ENCODE measurements at places on chromosomes 1 and 21.

DNA sequence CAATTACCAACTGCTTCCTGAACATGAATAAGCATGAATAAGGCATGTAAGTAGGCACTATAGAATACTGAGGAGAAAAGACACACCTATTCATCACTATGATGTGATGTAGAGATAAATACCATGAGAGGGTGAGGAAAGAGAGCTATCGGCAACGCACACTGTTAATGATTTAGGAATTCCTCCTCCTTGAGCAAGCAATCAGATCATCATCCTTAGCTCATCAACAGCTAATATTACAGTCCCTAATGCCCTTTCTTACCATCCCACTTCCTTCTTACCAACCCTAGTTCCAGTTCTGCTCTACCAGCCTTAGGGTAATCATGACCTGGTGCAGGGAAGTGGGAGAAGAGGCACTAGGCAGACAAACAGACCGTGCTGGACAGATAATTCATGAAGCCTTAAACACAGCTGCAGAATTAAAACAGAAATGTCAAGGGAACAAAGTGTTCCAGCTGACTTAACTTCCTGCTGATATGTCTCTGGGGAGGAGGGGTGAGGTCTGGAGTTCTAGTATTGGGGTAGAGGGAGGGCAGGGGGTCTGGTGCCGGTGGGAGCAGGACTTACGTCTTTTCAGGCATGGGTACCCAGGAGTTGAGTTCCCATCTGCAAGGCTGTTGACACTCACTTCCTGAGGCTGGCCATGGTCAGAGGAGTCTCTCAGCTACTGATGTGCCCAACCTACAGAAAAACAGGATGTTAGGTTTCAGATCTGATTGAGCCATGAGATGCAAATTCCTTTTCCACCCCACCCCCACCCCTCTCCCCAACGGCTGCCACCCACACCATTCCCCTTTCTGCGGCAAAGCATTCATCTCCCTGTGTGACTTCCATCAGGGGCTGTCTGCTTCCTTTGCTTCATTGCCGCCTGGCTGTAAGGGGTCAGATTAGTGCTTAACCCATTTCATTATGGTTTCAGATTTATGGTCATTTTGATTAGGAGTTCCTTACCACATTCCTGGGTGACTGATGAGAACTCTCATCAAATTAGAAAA is 12.6 kb upstream of the RCSD1 start:
- no peaks in the 10 kb centered on the region for H3K27me3 ChIP-seq
- peaks cover 5% of the 10 kb centered on the region for H3K4me1 ChIP-seq
- H3K36me3 ChIP-seq: no peaks in the 10 kb centered on the region
- no peak for DNase-seq

DNA sequence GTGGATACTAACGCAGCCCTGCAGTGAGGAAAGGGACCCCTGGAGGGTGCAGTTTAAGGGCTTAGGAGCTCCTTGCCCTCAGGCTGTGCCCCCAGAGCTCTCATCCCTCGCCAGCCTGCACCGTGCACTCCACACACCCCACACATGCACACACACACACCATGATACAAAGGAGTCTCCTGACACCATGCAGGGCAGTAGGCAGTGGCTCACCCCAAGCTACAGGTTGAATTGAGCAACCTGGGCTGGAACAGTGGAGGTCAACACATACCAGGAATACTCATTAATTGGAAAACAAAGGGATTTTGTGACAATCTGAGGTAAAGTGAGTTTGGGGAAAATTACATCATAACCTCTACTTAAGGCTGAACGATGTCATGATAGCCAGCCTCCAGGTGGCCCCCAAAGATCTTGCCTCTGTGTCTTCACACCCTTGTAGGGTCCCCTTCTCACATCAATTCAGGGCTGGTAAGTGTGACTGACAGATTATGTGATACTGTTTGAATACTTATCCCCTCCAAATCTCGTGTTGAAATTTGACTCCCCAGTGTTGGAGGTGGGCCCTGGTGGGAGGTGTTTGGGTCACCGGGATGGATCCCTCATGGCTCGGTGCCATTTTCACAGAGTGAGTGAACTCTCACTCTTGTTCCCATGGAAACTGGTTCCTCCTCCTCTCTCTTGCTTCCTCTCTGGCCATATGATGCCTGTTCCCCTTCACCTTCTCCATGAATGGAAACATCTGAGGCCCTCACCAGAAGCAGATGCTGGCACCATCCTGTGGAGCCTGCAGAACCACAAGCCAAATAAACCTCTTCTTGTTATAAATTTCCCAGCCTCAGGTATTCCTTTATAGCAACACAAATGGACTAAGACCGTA is 111.0 kb upstream of the RAB4A start:
- DNase-seq: no peak
- no peak overlapping the region for H3K27ac ChIP-seq
- no peaks in the 10 kb centered on the region for H3K36me3 ChIP-seq
- peaks cover 2% of the 10 kb centered on the region for H3K4me1 ChIP-seq
- no peaks in the 10 kb centered on the region for H3K27me3 ChIP-seq

GRCh38 chr1:161768986-161769672 is 3.0 kb downstream of the ATF6 start:
- no peaks in the 10 kb centered on the region for H3K4me1 ChIP-seq
- no peak overlapping the region for H3K27ac ChIP-seq

DNA sequence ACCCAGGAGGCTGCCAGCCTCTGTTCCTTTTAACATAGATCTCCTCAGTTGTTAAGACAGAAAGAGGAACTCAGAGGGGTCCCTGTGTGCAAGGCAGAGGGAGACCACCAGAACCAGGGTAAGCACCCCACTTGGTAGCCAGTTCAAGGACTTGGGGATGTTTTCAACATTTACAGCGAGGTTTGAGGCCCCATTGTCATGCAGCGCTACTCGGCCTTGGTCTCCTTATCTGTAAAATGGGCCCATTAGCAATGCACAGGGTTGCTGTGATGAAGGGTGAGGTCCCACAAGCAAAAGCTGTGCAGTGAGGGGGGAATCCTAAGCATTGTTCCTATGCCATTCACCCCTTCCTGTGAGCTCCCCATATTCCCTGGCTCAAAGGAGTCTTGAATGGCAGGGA is 4.2 kb downstream of the SIM2 start:
- DNase-seq: no peak
- no peak overlapping the region for H3K27ac ChIP-seq
- peaks cover 98% of the 10 kb centered on the region for H3K27me3 ChIP-seq
- H3K4me3 ChIP-seq: no peak overlapping the region
- H3K36me3 ChIP-seq: no peaks in the 10 kb centered on the region
- H3K4me1 ChIP-seq: peaks cover 6% of the 10 kb centered on the region

DNA sequence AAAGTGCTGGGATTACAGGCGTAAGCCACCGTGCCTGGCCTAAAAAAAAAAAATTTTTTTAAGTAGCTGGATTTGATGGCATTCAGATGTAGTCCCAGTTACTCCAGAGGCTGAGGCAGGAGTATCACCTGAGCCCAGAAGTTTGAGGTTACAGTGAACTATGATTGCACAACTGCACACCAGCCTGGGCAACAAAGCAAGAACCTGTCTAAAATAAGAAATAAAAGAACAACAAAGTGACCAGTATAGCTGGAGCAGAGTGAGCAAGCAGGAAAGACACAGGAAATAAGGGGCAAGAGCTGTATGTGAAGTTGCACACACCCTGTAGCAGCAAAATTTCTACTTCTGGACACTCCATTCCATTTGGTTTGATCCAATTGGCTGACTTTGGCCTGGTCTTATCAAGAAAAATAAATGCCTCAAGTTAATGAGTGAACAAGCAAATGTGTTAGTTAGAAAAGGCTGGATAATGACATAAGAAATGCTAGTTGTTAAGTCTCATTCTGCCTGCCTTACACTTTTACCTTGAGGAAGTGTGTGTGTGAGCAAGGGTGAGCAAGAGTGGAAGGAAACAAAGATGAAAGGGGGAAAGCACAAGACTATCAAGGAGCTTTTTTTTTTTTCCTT is 7.9 kb downstream of the ATP5IF1 start:
- H3K4me1 ChIP-seq: peaks cover under 1% of the 10 kb centered on the region
- no peak overlapping the region for H3K4me3 ChIP-seq
- no peaks in the 10 kb centered on the region for H3K27me3 ChIP-seq
- H3K27ac ChIP-seq: no peak overlapping the region

GRCh38 chr1:119660253-119661083 is 12.4 kb upstream of the ZNF697 start:
- H3K36me3 ChIP-seq: no peaks in the 10 kb centered on the region
- no peak for DNase-seq
- no peaks in the 10 kb centered on the region for H3K27me3 ChIP-seq
- H3K4me3 ChIP-seq: no peak overlapping the region

GRCh38 chr21:45078877-45079281 is 4.5 kb downstream of the ADARB1 start:
- H3K4me1 ChIP-seq: no peaks in the 10 kb centered on the region
- peaks cover 8% of the 10 kb centered on the region for H3K27me3 ChIP-seq
- H3K4me3 ChIP-seq: no peak overlapping the region

- DNase-seq: no peak
- H3K36me3 ChIP-seq: no peaks in the 10 kb centered on the region
- no peak overlapping the region for H3K4me3 ChIP-seq
- H3K27ac ChIP-seq: no peak overlapping the region
Measured at GRCh38 chr1:177021687-177022086, 142.8 kb downstream of the ASTN1 start.

- H3K27ac ChIP-seq: no peak overlapping the region
- no peak overlapping the region for H3K4me3 ChIP-seq
- no peaks in the 10 kb centered on the region for H3K36me3 ChIP-seq
- H3K27me3 ChIP-seq: no peaks in the 10 kb centered on the region
Measured at GRCh38 chr1:67636146-67636545, 48.9 kb upstream of the GADD45A start.

DNA sequence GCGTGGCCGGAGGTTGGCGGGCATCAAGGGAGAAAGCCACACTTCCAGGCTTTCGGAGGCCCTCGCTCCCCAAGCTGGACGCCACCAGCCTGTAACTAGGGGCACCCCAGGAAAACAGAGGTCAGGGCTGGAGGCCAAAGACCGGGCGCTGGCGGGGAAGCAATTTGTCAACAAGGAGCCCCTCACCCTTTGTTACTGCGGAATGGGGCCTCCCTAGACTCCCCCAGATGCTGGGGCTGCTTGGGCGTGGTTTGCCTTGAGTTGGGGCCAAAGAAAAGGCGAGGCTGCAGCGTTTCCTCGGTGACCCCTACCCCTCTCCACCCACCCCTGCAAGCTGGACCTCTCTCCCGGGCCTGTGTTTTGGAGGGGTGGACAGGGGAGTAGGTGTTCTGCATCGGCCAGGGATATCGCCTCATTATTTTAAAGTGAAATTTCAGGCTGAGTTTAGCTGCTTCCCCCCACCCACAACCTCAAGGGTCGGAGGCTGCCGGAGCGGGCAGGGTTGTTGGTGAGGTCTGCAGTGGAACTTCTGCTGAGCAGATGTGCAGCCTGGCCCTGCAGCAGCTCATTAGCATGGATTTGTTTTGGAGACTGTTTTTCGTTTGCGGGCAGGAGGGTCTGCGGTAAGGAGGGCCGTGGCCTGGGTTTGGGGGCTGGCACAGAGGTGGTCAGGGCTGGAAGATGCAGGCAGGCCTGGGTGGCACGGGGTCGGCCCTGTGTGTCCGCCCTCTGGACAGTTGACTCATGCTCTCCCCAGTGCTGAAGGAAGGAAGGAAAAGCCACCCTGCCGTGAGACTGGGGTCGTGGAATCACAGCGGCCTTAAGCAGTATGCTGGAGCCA is 1.5 kb downstream of the NBL1 start:
- peaks cover 14% of the 10 kb centered on the region for H3K27me3 ChIP-seq
- H3K27ac ChIP-seq: no peak overlapping the region
- H3K4me1 ChIP-seq: peaks cover 3% of the 10 kb centered on the region
- no peaks in the 10 kb centered on the region for H3K36me3 ChIP-seq
- no peak for DNase-seq

DNA sequence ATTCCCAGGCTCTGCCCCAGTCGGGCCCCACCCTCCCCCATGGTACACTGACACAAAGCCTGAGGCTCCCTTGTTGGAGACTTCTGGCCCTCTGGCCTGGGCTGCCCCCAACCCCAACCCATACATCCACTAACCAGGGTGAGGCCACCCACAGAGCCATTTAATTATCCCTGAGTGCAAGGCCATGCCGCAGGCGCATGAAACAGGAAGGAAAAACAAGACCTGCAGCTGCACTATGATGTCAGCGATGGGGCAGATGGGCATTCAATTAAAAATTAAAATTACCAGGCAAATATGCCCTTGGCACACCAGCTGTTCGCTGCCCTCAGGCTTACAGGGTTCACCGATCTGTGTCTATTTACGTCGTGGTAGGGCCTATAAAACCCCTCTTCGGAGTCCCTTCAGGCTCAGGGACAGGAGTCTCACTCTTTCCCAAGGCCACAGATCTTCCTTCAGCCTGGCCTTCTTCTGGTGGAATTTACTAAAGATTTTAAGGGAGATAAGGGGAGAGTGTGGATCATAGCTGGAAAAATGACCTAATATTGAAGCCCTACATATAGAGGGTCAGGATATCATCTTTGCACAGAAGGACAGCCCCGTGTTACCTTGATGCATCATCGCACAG is 29.6 kb upstream of the RGS16 start:
- H3K27ac ChIP-seq: no peak overlapping the region
- H3K4me1 ChIP-seq: no peaks in the 10 kb centered on the region
- no peak for DNase-seq
- H3K4me3 ChIP-seq: no peak overlapping the region
- H3K27me3 ChIP-seq: no peaks in the 10 kb centered on the region
- H3K36me3 ChIP-seq: no peaks in the 10 kb centered on the region

All from iPS DF 6.9 (cell line).